KBM-7 (cell line): ENCODE measurements at places on chromosomes 6 and 20.

DNA sequence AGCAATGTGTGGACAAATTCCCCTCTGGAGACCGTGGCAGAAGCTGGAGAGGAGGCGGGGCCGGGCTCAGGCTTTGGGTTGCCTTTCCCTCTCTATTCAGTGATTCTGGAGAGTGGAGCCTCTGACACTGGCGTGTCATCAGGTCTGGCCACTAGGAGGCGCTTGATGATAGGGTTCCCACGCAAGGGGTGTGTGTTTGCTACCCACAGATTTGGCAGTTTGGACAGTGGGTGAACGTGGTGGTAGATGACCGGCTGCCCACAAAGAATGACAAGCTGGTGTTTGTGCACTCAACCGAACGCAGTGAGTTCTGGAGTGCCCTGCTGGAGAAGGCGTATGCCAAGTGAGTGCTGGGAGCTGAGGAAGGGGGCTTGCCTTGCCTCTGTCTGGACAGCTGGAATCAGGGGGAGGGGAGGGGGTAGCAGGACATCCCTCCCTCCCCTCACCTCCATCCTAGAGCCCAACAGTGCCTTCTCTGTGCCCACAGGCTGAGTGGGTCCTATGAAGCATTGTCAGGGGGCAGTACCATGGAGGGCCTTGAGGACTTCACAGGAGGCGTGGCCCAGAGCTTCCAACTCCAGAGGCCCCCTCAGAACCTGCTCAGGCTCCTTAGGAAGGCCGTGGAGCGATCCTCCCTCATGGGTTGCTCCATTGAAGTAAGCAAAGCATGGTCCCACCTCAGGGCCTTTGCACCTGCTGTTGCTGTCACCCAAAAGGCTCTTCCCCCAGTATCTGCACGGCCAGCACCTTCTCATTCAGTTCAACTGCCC is 14.3 kb downstream of the CAPN11 start:
- peak; percentile 83 for DNase-seq

- no peak for DNase-seq
Measured at GRCh38 chr20:34065260-34065659, 46.8 kb downstream of the EIF2S2 start.

- DNase-seq = no peak
Measured at GRCh38 chr20:46282669-46283068, 25.6 kb downstream of the CDH22 start.

GRCh38 chr6:118931436-118931835 is 3.5 kb downstream of the MCM9 start:
- DNase-seq = no peak

- peak; percentile 68 for DNase-seq
Measured at GRCh38 chr6:6926856-6927255, 180.9 kb upstream of the RREB1 start.

DNA sequence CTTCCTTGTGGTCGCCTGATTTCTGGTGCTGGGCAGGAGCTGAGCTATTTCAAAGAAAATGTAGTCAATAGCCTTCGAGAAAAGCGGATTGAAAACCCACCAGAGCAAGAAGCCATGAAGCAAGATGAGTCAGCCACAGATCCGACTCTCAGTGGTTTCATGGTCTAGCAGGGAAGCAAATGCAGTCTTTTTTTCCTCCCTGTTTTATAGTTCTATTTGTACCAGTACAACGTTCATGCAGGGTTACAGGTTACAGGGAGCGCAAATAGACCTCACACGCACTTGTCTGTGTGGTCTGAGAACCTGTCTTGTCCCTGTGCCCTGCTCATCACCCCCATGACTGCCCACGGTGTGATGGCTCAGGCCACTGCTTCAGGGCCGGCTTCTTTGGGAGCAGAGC is 309.8 kb upstream of the SUPT3H start:
- DNase-seq = no peak

GRCh38 chr6:115545672-115545986 is 515.1 kb downstream of the FRK start:
- DNase-seq = no peak

DNA sequence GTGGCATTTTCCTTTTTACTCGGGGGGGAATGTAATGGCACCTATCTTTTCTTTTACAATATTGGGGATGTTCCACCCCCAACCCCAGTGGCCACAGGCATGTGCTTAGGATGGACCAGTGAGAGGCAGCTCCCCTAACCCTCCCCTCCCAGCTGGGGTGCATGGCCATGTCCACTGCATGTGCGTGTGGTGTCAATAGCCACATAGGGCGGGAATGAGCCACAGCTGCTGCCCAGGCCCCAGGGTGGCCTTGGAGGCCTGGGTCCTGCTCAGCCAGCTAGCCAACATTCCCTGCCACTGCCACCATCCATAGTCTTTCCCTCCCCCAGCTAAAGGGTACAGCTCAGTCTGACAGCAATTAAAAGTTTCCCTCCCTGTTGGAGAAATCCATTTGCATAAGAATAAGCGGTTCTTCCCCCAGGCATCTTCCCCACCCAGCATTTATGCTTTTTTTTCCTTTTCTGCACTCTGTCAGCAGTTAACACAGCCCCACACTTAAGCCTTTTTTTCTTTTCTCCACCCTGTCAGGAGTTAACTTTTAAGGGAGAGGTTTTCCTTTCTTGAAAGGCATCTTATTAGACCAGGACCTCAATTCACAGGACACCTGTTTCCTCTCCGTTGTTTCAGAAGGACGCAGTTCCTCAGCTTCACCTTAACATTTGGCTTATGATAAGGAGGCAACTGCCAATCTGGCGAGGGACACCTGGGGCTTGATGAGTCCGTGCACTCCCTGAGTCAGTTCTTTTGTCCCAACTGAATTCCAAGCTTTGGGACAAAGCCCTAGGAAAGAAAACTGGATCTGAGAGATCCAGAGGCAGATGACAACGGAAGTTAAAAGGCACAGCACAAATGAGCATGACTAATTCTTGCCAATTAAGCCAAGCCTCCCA is 121.4 kb downstream of the TPBG start:
- no peak for DNase-seq

- DNase-seq = no peak
Measured at GRCh38 chr20:34647737-34648136, 29.2 kb downstream of the PIGU start.

GRCh38 chr6:142932889-142933288 is 12.1 kb downstream of the HIVEP2 start:
- DNase-seq = no peak

GRCh38 chr6:3571250-3571681 is 114.4 kb upstream of the SLC22A23 start:
- DNase-seq = no peak

GRCh38 chr6:157020881-157021343 is 243.7 kb downstream of the ARID1B start:
- DNase-seq = no peak

- no peak for DNase-seq
Measured at GRCh38 chr6:166312832-166313231, 4.6 kb upstream of the PRR18 start.

DNA sequence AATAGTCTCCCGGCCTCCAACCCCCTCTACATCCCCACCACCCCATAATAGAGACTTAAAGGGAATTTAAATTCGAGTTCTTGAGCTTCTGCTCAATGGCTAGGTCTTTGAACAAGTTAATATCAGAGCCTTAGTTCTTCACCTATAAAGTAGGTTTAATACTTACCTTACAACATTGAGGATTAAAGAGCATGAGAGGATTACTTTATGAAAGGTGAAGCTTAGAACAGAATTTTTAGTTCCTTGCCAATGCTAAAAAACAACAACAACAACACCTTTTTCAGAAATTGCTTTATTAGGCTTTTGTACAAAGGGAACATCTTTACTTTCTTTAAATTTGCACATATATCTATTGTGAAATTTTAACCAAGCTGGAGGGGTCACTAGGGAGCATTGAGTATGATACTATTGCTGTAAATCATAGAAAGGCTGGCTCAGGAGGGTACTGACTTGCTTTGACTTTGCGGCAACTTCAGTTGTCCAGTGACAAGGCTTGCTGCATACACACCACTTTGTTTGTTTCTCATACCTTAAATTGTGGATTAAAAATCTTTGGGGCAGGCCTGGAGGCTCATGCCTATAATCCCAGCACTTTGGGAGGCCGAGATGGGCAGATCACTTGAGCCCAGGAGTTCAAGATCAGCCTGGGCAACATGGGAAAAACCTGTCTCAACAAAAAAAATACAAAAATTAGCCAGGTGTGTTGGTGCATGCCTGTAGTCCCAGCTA is 9.7 kb downstream of the TOP1 start:
- no peak for DNase-seq

DNA sequence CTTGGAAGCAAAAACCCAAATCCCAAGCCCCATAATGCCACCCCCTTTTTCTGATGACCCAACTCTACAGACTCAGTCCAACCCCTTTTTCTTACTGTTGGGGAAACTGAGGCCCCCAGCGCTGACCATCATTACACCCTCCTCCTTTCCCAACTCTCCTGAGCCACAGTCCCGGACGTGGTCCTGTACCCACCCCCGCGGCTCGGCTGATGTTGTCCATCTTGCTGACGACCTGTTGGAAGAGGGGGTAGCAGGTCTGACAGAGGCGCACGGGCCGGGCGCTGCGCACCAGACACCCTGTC is 533 bp downstream of the OSTM1 start:
- no peak for DNase-seq

GRCh38 chr20:36856195-36856594 is 19.7 kb upstream of the TLDC2 start:
- DNase-seq = no peak

GRCh38 chr6:116034327-116034726 is 26.4 kb downstream of the FRK start:
- DNase-seq = no peak

- no peak for DNase-seq
Measured at GRCh38 chr6:128071212-128071611, 170.4 kb upstream of the THEMIS start.

GRCh38 chr20:42193119-42193518 is 574.9 kb upstream of the CHD6 start:
- DNase-seq = no peak

GRCh38 chr20:53626584-53626983 is 32.9 kb upstream of the ZNF217 start:
- no peak for DNase-seq

DNA sequence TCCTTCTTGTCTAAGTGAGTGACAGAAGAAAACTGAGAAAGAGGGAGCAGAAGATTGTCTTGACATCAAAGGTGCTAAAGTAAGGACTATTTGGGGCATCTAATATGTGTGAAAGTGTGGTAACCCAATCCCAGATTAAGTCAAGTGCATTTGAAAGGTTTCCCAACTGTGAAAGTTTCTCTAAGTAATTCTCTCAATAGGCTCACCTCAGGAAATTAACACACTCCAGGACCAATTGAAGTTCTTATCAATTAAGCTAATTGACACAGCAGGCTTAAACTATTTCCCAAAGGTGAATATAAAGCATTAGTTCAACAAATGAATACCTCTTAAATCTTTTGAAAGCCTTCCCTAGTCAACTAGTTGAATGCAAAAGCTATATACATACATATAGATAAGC is 212.8 kb upstream of the FUT9 start:
- no peak for DNase-seq

- DNase-seq = no peak
Measured at GRCh38 chr20:52172392-52173047, 19.1 kb downstream of the ZFP64 start.

DNA sequence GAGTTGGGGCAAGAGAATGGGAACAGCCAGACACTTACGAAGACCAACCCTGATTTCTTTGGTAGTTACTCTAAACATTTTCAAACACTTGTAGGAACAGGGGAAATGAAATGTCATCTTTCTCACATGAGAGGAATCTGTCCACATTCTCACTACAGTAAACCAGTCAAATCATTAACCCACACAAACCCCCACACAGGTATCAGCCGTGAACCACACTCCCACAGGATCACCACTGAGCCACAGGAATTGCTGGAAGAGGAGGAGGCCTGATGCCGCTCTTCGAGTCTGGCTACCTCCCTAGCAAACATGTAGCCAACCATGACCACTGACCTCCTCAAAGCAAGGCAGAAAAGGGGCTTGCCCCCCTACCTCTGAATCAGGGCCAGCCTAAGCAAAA is 6.9 kb upstream of the RSPO3 start:
- DNase-seq = no peak

DNA sequence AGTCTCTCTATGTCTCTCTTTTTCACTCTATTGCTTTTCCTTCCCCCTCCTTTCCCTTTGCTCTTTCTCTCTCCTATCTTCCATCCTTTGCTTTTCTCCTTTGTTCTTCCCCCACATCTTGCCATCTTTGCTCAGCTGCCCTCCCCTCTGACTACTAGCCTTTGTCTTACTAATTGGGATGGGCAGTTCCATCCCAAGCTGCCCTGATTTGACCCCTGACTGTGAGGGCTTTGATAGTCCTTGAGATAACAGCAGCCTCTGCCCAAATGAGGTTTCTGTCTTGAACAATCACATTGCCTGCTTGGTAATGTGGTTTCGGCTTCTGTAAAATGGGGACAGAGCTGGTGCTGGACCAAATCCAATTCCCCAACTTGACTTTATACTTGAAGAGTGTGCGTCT is 327.7 kb downstream of the DHX35 start:
- no peak for DNase-seq

- no peak for DNase-seq
Measured at GRCh38 chr6:45487645-45488044, 109.9 kb upstream of the SUPT3H start.

DNA sequence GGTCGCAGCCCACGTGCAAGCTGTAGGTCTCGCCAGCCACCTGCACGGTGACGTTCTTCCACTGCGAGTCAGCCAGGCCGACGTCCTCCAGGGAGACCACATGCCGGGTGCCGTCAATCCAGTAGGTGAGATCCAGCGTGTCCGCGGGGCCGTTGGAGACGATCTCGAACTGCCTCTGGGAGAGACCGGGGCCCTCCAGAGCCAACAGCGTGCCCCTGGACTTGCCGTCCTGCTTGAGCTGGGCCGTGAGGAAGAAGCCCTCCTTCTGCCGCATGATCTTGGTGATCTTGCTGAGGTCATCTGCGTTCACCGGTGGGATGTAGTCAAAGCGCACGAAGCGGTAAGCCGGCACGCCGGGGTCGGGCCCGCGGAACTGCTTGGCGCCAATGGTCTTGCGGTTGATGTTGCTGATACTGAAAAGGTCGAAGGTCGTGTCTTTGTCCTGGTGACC is 5.1 kb downstream of the THBS2 start:
- DNase-seq = no peak

GRCh38 chr6:5471044-5471443 is 209.7 kb downstream of the FARS2 start:
- DNase-seq = peak; percentile 75

DNA sequence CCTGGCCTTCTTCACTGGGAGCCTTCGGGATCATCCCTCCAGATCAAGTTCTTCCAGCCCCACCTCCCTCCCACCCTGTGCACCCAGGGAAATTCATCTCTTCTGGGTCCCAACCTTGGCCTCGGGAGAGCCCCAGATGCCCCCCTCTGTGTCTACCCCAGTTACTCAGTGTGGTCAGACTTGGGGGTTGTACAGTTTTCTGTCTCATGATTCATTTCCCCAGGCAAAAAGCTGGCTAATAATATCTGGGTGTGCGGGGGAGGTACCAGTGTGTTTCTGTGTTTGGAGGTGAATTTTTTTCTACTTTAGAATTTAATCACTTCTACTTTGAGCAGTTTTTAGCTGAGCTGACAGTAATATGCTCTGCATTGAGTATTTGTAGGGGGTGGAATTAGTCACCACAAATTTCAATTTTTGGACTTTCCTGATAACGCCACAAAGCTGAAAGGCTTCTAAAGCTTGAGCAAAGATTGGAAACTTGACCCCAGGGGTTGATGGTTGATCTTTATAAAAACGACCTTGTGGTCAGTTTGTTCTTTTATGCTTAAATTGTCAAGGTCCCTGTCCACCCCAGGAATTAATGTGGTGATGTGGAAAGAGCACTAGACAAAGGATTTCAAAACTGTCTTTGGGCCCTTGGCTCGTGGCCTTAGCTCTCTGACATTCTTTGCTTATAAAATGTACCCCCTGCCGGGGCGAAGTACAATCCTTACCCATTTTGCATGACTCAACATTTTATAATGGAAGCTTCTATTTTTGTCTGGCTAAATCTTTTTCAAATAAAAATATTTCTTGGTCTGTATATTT is 284.7 kb upstream of the TAB2 start:
- no peak for DNase-seq

- DNase-seq = peak; percentile 7
Measured at GRCh38 chr6:69164564-69165229, 529.6 kb downstream of the ADGRB3 start.
